ENCODE measurements at places on chromosomes 7 and 10. TPM values are rescaled to one million over a fixed set of nuclear protein-coding genes. Genes with fewer than 3 reads are reported as not detected.

- no peaks in the 10 kb centered on the region for H3K36me3 ChIP-seq
- no peak for DNase-seq
- H3K27ac ChIP-seq, result no peak overlapping the region
- H3K27me3 ChIP-seq, result peaks cover 4% of the 10 kb centered on the region
- H3K4me1 ChIP-seq, result peaks cover 9% of the 10 kb centered on the region
Observed at GRCh38 chr7:47288060-47288459, 293.9 kb downstream of the TNS3 start.

Gene STEAP4
- not detected for total RNA-seq

GRCh38 chr7:110943701-110944345, 147.1 kb upstream of the LRRN3 start:
- H3K4me3 ChIP-seq, result no peak overlapping the region
- DNase-seq, result no peak
- peaks cover 12% of the 10 kb centered on the region for H3K4me1 ChIP-seq
- H3K27ac ChIP-seq, result no peak overlapping the region
- no peaks in the 10 kb centered on the region for H3K27me3 ChIP-seq

- no peak overlapping the region for H3K4me3 ChIP-seq
- H3K27me3 ChIP-seq, result peaks cover 10% of the 10 kb centered on the region
- H3K36me3 ChIP-seq, result no peaks in the 10 kb centered on the region
Observed at GRCh38 chr10:113390896-113391295, 162.0 kb upstream of the HABP2 start.

GRCh38 chr10:20995123-20995987, 98.2 kb upstream of the NEBL start:
- H3K27ac ChIP-seq, result no peak overlapping the region
- no peak overlapping the region for H3K4me3 ChIP-seq
- no peaks in the 10 kb centered on the region for H3K27me3 ChIP-seq

- H3K36me3 ChIP-seq, result peaks cover 2% of the 10 kb centered on the region
- peak; percentile 31 for DNase-seq
- no peak overlapping the region for H3K27ac ChIP-seq
Observed at GRCh38 chr10:89369156-89370105, 8.4 kb upstream of the IFIT1B start.

DNA sequence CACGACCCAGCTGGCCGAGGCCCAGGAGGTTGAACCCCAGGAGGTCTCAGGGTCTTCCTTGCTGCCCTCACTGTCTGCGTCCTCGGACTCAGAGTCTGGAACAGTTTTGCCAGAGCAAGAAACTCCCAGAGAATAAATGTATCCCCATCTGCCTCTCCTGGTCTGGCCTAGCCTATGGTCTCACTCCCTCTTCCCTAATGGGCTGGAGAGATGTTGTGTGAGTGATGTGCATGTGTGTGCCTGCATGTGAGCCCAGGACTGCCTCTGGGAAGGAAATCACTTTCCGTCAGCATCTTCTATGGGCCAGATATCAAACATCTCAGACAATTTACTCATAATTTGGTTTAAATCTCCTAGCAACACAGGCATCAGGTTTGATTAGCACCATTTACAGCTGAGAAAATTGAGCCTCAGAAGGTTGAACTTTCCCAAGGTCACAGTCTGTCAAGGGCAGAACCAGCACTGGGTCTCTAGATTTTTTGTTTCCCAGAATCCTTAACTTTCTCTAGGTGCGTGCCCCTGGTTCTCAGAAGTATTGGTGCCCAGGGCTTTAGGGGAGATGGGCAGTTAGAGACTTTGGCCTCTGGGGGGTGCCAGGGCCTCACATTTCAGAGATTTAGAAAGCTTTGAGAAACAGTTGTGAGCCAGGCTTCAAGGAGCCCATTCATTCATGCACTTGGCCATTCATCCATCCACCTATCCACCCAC, 4.9 kb downstream of the TMEM270 start:
- no peaks in the 10 kb centered on the region for H3K4me1 ChIP-seq
- no peaks in the 10 kb centered on the region for H3K36me3 ChIP-seq
- H3K4me3 ChIP-seq, result no peak overlapping the region
- H3K27ac ChIP-seq, result no peak overlapping the region

DNA sequence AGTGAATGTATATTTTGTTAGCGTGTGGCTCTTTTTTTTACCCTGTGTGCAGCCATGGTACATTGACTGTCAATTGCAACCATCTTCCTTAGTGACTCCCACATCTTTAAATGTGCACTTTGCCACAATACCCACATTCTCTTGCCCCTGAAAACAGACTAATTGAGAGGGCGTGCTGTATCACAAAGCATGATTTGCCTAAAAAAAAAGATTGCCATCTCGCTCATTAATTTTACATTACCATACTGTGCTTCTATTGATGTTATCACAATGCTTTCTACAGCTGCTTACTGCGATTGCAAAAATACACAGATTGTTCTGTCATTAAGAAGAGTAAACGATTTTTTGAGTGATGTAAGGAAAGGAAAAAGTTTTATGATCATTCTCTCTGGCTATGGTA, 613.1 kb upstream of the NRP1 start:
- H3K27me3 ChIP-seq, result no peaks in the 10 kb centered on the region
- H3K27ac ChIP-seq, result no peak overlapping the region
- H3K4me1 ChIP-seq, result no peaks in the 10 kb centered on the region
- DNase-seq, result no peak
- H3K4me3 ChIP-seq, result no peak overlapping the region

DNA sequence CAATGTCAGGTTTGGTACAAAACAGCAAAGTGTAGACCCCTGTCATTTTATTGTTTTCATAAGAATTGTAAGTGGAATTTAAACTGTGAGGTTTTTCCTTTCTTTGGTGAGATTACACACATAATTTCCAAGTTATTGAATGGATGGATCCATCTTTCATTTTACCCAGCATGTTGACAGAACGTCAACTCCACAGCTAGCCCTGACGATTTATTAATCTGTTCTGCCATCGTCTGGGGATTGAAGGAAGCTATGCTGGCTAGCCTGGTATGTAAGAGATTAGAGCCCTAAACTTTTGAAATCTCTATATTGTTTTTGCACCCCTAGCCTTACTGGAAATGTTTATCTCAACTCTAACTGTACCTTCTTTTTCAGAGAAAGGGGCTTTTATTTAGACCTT, 8.6 kb downstream of the WNT16 start:
- H3K27me3 ChIP-seq, result peaks cover 20% of the 10 kb centered on the region
- DNase-seq, result no peak
- no peak overlapping the region for H3K27ac ChIP-seq

Gene NPY4R2
- total RNA-seq, result not detected

DNA sequence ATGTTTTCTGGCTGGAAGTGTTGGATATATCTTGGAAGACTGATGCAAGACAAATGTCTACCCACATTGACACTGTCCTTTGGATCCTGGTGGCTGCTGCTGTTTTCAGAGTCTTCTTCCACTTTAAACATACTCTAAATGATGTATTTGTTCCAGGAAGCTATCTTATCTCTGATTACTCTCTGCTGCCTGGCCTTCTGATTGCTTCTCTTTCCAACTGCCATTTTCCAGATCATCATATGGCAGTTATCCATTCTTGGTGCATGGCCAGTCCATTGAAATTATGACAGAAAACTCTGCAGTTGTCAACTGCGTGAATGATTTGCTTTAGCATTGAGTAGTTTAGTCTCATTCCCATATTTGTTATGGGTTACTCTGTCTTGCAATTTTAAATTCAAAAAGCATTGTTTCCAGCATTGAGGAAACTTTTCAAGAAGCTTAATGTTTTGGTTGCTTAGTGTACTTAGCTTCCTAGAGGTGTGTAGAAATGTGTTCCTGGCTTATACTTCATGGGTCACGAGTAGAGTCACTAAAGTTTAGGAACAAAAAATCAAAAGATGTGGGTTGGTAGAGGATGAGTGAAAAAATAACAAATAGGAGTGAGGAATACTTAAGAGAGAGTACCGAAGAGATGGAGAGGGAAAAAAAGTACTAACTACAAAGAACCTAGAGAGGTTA, 268.3 kb upstream of the MTPN start:
- H3K4me3 ChIP-seq, result no peak overlapping the region
- no peaks in the 10 kb centered on the region for H3K4me1 ChIP-seq
- H3K36me3 ChIP-seq, result no peaks in the 10 kb centered on the region
- H3K27me3 ChIP-seq, result no peaks in the 10 kb centered on the region

GRCh38 chr10:129272866-129273650, 194.0 kb upstream of the MGMT start:
- H3K4me1 ChIP-seq, result no peaks in the 10 kb centered on the region
- no peak overlapping the region for H3K27ac ChIP-seq
- no peaks in the 10 kb centered on the region for H3K27me3 ChIP-seq

GRCh38 chr10:35400595-35401268, 64.4 kb downstream of the CCNY start:
- no peaks in the 10 kb centered on the region for H3K4me1 ChIP-seq
- H3K36me3 ChIP-seq, result no peaks in the 10 kb centered on the region
- no peaks in the 10 kb centered on the region for H3K27me3 ChIP-seq
- no peak overlapping the region for H3K27ac ChIP-seq
- no peak for DNase-seq

Gene STOX1
- total RNA-seq, result 1.1 TPM

- H3K4me3 ChIP-seq, result no peak overlapping the region
- no peak for DNase-seq
- peaks cover 10% of the 10 kb centered on the region for H3K4me1 ChIP-seq
- H3K36me3 ChIP-seq, result no peaks in the 10 kb centered on the region
- no peak overlapping the region for H3K27ac ChIP-seq
Observed at GRCh38 chr7:28318101-28318762, 94.1 kb upstream of the CREB5 start.

- H3K4me1 ChIP-seq, result peaks cover 6% of the 10 kb centered on the region
- DNase-seq, result peak; percentile 22
- no peak overlapping the region for H3K4me3 ChIP-seq
Observed at GRCh38 chr7:33185786-33186185, 56.4 kb downstream of the BBS9 start.
